Esophagus muscularis mucosa (tissue), 4 donors: ENCODE measurements at places on chromosomes 3 and 15. TPM values are rescaled to one million over a fixed set of nuclear protein-coding genes. Genes with fewer than 3 reads are reported as not detected.

Gene FOXL2NB
- not detected for total RNA-seq

Gene CPEB1
- 8.1 TPM for total RNA-seq

Gene GRM7
- total RNA-seq: not detected

Gene TCAIM
- total RNA-seq: 34.0 TPM

Gene PIGZ
- total RNA-seq: 15.8 TPM

Gene RTP4
- 0.83 TPM for total RNA-seq

Gene GOLGA8R
- 2.2 TPM for total RNA-seq

Gene DPP8
- 33.6 TPM for total RNA-seq

Gene SLC7A14
- 0.58 TPM for total RNA-seq

Gene RAD51
- 0.50 TPM for total RNA-seq

Gene GOLGA6L9
- 1.4 TPM for total RNA-seq

Gene LSAMP
- total RNA-seq: 3.0 TPM

Gene TXNRD3
- 23.7 TPM for total RNA-seq
